Femur (tissue), 1 donor: ENCODE measurements at places on chromosomes 11 and 22.

GRCh38 chr22:20995329-20996030, 6.4 kb downstream of the THAP7 start:
- no peak for DNase-seq

DNA sequence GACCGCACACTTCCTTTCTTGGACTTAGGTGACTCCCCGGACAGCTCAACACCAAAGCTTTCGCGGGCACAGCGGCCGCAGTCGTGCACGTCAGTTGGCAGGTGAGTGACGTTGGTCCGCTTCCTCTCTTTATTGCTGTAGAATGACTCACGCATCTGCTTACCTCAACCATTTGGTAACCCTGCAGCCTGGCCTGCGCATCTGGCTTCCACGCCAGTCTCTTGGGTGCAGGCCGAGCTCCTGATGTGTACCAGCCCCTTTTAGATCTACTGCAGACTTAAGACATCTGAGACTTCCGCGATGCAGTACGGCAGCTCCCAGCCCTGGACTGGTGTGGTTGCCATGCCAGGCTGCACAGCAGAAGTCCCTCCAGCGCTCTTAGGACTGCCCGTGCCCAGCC, 12.4 kb upstream of the TRMU start:
- no peak for DNase-seq

- no peak for DNase-seq
Measured at GRCh38 chr11:29527391-29527936, 489.4 kb downstream of the KCNA4 start.

DNA sequence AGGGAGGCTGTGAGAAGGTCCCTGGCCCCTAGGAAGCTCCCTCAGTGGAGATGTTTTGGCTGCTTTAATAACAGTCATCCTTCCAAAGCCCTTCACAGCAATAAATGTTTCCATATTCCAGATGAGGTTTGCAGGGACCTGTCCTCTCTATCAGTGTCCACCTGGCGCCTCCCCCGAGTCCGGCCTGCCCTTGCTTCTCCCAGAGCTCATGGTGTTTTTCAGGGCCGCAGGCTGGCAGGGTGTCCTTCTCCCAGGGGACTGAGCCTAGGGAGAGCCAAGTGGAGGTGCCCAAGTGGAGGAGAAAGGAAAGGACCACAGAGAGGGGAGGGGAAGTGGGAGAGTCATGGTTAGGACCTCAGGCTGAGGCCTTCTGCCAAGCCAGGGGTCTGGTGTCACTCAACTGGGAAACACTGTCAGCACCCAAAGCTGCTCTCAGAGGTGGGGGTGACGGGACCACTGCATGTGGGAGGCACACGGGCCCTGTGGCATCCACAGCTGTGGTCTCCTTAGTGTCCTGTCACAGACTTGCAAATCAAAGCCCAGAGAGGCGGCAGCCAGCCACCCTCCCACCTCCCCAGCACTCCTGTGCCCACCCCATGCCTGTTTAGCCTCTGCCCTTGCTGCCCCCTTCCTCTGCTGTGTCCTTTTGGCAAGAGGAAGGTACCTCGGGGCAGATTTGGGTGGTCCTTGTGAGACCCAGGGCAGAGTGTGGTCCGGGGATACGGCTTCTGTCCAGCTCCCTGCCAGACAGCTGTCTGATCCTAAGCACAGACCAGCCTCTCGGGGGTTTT, 6.4 kb downstream of the DERL3 start:
- no peak for DNase-seq

DNA sequence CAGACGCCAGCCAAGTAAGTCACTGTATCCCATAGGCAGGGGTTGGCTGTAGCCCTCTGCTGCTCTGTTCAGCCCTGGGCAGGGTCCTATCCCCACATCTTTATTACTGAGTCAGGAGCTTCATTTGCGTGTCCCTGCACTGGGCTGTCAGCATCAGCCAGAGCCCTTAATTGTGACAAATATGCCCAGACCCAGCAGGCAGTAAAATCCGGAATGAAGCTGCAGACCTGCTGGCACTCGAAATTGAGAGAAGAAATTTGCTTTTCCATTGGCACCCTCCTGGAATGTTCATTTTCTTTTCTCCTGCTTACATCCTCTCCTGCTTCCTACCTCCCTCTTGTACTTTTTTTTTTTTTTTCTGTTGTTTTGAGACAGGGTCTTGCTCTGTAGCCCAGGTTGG, 43.8 kb downstream of the CEP164 start:
- no peak for DNase-seq

DNA sequence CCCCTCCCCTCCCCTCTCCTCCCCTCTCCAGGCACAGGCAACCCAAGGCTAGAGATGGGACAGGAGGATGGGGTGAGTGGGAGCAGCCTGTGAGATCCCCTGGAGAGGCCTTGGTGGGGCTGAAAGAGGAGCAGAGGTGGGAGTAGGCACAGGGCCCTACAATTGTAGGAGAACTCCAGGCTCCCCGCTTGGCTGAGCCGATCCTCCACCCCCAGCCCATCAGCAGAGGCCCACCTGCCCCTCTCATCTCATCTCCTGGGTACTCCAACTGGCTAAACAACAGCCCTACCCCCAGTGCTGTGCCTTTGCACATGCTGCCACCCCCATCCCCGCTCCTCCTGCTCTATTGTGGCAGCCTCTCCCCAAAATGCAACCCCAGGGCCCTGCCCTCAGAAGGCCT, 52.0 kb upstream of the A4GALT start:
- no peak for DNase-seq

DNA sequence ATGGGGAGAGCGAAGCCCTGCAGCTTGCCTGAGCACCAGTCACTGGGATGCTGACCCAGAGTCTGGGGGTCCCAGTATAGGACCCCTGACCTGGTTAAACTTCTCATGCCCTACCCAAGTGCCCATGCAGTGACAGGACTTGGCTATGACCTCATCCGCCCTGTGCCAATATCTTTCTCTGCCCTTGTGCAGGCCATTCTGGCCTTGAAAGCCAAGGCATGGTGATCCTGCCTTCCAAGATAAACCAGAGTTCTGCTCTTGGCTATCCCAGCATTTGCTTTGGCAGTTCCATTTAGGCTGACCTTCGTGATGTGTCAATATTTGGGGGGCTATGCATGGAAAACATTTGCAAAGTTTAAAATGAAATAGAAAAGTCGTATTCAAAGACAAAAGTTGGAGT, 240.8 kb upstream of the MPPED2 start:
- peak; percentile 38 for DNase-seq

GRCh38 chr11:100930185-100930778, 199.3 kb downstream of the PGR start:
- DNase-seq = no peak

DNA sequence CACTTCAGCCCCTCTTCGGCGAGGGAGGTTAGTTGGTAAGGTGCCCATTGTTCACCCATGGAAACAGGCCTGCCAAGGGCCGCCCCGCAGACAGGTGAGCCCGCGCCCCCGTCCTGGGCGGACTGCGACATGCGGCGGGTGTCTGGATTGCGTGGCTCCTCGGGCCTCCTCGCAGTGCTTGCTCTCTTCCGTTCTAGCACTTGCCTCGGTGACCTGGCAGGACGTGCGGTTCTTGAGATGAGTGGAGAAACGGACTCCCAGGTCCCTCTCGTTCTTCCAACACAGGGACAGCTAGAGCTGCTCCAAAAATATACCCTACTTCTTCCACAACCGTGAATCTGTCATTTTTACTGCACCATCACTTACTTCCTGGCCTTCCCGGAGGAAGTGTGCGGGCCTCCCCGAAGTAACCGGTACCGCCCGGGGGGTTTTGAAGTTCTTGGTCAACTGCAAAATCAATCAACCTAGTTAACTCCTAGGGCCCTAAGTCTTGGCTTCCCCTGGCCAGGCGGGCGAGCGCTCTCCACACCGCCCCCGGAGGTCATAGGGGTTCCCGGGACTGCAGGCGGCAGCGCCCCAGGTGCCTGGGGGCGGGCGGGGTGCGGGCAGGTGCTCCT, 745 bp upstream of the ZBTB44 start:
- DNase-seq = peak; percentile 35
